ENCODE measurements at places on chromosomes 7 and 10. TPM values are rescaled to one million over a fixed set of nuclear protein-coding genes. Genes with fewer than 3 reads are reported as not detected.

- DNase-seq = no peak
These were observed 75.8 kb downstream of the DLG5 start for GRCh38 chr10:77850620-77851231.

- no peak for DNase-seq
These were observed 82.8 kb downstream of the GPR158 start for GRCh38 chr10:25257646-25258045.

DNA sequence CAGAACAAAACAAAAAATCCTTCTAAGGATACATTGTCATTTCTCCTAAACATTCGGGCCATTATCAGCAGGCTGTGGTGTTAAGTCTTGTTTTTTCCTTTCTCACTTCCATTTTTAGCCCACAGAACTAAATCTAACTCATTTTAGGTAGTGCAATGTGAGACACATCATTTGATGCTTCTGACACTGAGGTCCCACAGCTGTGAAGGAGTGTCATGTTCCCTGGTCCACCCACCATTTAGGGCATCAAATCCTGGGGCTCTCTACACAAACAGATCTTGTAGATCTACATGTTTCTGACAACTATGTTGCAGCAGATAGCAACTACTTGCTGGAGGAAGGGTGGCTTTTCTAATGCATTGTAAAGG, 232.5 kb upstream of the IGFBP3 start:
- no peak for DNase-seq

Gene BAIAP2L1
- total RNA-seq = 4.6 TPM

Gene ZPBP
- total RNA-seq = not detected

Gene INA
- total RNA-seq = not detected

GRCh38 chr10:72783410-72783833, 91.5 kb downstream of the MCU start:
- DNase-seq = no peak

- no peak for DNase-seq
These were observed 47.8 kb downstream of the CPEB3 start for GRCh38 chr10:92242910-92243671.

DNA sequence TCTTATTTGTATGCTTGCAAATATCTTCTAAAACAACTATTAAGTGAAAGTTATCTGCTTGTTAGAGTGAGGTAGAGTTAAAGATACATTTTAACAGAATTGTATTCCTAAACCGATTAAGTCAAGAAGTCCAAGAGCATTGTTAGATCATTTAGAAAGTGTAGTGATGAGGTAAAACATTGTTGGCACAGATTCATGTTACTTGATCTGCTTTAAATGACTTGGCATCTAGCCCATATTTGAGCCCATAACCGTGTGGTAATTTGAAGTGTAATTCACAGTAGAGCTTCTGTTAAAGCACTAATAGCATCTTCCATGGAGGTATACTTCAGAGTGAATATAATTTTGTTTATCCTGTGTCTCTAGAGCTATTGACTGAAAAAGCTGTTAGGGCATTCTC, 62.1 kb downstream of the PTEN start:
- DNase-seq = no peak
